AG08396 (cell line): ENCODE measurements at places on chromosomes 4 and X.

DNA sequence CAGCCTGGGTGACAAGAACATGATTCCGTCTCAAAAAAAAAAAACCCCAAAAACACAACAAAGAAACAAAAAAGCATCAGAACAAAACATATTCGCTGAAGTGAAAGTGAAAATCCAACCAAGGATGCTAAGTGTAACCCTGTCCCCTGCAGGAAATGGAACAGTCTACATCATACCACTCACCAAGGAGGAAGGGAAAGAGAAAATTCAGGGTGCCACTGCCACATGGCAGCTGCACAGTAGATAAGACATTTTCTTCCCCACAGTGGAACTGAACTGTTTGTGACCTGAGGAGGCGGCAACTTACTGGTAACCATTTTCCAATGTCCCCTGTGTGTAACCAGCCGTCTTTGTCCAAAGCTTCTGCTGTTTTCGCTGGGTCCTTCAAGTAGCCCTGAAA, 28.2 kb upstream of the CENPU start:
- DNase-seq = no peak

DNA sequence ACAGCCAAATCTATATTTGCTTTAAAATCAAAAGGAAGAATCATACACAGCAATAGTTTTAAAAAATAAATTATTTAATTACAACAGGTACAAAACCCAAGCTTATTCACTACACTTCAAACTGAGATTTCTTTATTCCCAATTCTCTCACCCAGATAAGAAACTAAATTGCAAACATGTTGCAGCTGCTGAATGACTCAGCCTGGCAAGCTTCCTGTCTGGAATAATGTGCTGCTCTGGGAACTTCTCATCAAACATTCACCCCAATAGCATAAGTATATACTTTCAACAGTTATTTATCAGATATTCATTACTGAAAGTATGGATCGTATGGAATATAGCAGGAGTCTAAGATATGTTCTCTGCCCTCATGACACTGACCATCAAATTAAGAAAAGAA, 43.0 kb upstream of the GABRA2 start:
- no peak for DNase-seq

DNA sequence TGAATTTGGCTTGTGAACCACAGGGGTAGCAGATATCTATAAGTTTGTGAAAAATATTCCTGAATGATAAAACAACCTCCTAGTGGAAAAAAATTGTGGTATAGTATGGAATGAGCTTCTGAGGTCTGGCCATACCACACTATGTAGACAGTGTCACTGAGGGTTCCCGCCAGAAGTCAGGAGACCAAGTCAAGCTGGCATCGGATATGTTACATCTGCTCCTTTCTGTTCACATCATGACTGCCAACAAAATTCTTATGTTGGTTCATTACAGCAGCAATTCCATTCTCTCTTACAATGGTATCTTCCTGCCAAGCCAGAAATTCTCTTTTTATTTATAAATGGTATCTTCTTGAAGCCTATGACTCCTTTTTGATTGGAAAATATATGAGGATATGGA, 273.0 kb downstream of the PPP3CA start:
- no peak for DNase-seq

GRCh38 chr4:154516318-154517029, 24.9 kb upstream of the DCHS2 start:
- DNase-seq = no peak

DNA sequence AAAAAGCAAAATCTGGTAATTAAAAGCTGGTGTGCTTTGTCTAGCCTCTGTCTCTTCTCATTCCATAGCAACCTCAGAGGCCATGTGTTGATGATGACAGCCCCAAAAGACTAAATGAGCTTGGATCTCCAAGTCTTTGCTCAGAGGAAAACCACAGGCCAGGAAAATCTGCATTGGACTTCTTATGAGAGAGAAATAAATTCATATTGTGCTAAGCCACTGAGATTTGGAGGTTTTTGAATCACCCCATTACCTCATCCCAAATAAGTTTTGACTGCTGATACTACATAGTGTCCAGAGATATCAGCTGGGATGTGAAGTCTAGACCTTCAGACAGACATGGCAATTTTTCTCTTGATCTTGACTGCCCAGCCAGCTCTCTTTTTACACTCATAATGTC, 178.6 kb upstream of the DIPK2B start:
- no peak for DNase-seq

DNA sequence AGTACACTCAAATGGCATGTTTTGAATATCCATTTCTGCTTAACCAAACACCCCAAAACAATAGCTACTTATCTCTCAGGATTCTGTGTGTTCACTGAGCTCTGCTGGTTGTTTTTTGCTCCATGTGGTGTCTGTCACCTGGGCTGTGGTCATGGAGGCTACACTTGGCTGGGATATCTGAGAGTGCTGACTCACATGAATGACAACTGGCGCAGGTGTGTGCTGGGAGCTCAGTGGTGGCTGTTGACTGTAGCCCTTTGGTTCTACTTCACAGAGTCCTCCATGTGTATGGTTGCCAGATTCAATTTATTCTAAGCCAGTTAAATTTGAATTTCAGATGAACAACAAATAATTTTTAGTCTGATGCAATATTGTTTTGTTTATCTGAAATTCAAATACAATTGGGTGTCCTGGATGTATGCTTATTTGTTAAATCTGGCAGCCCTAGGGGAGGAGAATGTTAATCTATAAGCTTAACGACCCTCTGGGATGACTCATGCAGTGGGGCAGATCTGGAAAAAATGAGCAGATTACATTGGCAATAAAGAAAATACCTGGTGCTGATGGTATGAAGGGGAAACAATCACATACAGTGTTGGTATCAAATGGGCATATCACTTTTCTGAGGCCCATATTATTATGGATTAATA, 28.2 kb upstream of the TCEAL4 start:
- no peak for DNase-seq

- no peak for DNase-seq
Observed at GRCh38 chr4:184322328-184323025, 104.8 kb upstream of the ENPP6 start.

- peak; percentile 63 for DNase-seq
Observed at GRCh38 chr4:4488405-4489404, 53.1 kb downstream of the STX18 start.

GRCh38 chr4:140755774-140756318, 339 bp downstream of the TBC1D9 start:
- peak; percentile 71 for DNase-seq

GRCh38 chrX:35829501-35829900, 31.4 kb downstream of the MAGEB16 start:
- no peak for DNase-seq

- DNase-seq = no peak
Observed at GRCh38 chr4:102104278-102104677, 241.0 kb downstream of the SLC39A8 start.
